ENCODE measurements at places on chromosomes 12 and 14.
A peak's percentile ranks its signal among the peaks of the same experiment; 100 is the strongest.

GRCh38 chr14:21100931-21101330, at the start of gene TMEM253:
Gene TMEM253 (plus strand): TSS chr14:21101066. CDS start chr14:21101344, 278 bp downstream.
- no peak for DNase-seq

- DNase-seq: no peak
Observed at GRCh38 chr12:96810477-96810876, 96.6 kb upstream of the NEDD1 start.

GRCh38 chr12:122318607-122319605, 52.6 kb upstream of the VPS33A start:
- DNase-seq: no peak

DNA sequence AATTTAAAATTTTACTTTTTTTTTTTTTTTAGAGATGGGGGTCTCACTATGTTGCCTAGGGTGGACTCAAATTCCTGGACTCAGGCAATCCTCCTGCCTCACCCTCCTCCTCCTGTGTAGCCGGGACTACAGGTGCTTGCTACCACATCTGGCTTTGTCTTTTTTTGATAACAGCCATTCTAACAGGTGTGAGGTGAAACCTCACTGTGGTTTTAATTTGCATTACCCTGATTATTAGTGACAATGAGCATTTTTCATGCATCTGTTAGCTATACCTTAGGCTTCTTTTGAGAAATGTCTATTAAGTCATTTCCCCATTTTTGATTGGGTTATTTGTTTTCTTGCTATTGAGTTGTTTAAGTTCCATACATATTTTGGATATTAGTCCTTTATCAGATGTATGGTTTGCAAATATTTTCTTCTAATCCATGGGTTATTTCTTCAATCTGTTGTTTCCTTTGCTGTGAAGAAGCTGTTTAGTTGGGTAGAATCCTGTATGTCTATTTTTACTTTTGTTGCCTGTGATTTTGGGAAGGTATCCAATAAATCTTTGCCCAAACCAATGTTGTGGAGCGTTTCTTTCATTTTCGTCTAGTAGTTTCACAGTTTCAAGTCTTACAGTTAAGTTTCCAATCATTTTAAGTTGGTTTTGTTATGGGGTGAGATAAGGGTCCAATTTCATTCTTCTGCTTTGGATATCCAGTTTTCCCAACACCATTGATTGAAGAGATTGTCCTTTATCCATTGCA, 86.1 kb downstream of the MYF5 start:
- DNase-seq: no peak

- no peak for DNase-seq
Observed at GRCh38 chr12:13210236-13211190, 14.0 kb downstream of the EMP1 start.

DNA sequence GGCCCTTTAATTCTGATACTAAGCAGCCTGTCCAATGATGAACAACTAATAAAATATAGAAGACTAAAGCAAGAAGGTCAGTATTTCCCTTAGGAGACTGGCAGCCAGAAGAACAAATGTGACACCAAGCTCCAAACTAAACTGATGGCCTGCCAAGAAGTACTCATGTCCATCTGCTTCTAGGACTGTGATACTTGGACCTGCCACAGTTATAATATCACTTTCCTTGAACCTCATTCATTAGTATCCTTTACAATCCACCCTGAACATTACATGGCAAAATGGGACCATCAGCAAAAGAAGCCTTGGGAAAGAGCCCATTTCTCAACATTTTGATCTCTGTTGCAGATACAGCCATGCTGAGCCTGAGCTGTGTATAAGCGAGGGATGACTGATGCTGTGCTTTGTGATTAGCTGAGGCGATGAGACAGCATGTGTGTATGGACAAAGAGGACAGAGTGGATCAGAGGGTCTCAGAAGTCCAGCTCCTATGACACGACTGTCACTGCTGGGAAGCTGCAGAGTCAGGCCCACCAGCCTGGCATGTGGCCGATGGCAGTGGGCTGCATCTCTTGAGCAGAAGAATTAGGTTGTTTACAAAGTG, 73.9 kb downstream of the TGFB3 start:
- no peak for DNase-seq

- DNase-seq: no peak
Observed at GRCh38 chr12:64780132-64780530, 20.9 kb upstream of the GNS start.

DNA sequence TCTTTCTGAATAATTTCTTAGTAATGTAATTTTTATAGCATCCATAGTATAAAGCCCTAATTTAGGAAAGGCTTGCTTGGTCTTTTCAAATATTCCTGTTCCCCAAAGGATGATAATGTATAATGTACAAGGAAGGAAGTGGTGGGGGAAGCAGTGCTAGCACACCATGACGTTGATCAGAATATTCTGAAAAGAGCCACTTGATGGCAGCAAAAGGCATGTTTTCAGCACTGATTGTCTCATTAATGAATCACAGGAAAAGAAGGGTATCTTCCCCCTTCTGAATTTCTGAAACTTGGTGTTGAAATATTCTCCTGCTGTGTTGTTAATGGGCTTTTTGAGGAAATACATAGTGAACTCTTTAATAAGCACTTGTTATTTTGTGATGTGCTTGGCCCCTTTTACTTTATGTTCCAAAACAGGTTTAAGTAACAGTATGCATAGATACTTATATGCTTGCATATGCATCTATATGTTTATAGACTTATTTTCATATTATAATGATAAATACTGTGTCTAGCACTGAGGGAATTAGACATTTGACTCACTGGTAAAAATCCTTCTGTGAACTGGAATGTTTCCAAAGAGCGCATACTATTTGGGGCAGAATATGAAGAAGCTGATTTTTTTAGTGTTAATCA, 122.0 kb downstream of the TMEM117 start:
- DNase-seq: peak; percentile 47

DNA sequence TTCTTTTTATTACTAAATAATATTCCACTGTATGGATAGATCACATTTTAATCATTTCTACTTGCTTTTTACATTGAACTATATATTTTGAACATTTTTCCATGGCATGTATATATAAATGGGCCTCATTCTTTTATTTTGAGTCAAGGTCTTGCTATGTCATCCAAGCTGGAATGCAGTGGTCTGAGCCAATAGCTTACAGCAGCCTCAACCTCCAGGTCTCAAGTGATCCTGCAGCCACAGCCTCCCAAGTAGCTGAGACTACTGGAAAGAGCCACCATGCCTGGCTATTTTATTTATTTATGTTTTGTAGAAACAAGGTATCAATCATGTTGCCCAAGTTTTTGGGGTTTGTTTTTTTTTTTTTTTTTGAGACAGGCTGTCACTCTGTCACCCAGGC, 7.6 kb downstream of the FCF1 start:
- no peak for DNase-seq

GRCh38 chr14:104303705-104304425, 165.5 kb downstream of the KIF26A start:
- DNase-seq: no peak

DNA sequence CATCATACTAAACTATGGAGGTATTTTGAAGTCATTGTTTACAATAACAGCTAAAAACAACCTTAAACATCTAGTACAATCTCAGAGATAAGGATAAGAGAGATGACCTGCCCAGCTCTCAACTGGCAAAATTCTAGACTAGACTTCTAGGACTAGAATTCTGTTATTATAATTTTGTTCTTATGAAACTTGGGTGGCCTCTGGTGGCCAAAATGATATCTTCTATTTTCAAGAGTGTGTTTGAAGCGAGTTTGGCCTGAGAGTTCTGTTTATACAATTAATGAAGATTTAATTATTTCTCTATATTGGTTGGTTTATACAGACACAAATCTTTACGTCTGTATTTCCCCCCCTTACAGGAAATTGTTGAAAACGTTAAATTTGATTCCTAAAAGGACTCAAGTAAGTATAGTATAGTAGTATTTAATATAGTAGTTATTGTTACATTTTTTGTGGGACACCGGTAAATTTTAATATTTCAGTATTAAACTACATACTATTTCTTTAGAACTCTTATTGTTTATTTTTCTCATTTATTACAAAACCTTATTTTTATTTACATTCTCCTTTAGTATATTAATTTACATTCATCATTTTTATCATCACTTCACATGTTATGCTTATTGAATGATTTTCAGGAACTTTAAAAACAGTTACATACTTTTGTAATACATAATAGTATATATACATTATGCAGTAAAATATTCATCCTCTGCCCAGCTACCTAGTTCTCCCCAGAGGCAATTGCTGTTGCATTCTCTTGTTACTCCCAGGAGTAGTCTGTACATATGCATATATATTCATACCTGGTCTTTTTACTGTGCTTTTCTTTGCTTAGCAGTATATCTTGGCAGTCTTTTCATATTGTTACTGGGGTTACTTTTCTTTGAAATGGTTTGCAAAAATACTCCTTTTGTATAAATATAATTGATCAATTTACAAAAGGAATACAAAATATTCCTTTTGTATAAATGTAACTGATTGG, 6.6 kb downstream of the PPHLN1 start:
- DNase-seq: peak; percentile 61

- no peak for DNase-seq
Observed at GRCh38 chr12:64522807-64523206, 70.9 kb downstream of the TBK1 start.

DNA sequence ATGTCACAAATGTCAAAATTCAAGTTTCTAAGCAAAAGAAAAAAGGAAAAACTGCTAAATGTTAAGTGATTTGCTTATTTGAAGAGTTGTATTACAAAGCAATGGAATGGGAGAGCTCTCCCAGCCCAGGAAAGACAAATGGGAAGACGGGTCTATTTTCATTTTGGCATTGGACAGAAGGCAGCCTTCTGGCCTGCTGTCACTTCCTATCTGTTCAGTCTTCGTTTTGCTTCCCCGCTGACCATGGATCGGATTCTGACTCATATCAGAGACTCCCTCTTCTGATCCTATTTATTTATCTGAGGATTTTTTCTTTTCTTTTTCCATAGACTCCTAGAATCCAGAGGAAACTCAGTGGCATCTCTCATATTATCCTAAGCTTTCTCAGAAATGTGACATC, 634.9 kb downstream of the DIO2 start:
- DNase-seq: no peak

- DNase-seq: no peak
Observed at GRCh38 chr12:105413911-105414487, 83.5 kb downstream of the C12orf75 start.

DNA sequence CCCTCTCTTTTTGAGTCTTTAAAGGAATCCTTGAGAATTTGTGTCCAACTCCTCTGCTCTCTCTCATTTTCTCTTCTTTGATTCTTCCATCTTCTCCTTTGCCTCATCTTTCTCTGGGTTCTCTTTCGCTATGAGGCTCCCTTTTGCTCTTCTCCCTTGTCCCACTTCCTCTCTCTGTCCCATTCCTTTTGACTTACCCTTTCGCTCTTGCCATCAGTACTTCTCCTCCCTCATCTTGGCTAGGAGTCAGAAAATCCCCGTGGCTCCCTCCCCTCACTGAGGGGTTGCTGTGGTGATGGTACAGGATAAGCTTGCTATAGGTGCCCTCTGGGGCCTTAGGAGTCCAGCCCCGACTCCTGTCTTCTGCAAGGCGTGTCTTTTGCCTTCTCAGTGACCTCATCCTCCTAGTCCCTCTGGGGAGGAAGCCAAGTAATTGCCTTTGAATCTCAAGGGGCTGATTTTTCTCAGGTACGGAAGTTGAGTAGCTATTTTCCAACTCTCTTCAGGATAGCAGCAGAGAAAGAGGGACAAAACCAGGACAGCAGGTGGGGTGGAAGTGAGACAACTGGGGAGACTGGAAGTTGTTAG, 6.4 kb downstream of the PDE1B start:
- no peak for DNase-seq

- no peak for DNase-seq
Observed at GRCh38 chr12:26252946-26253345, 57.6 kb downstream of the SSPN start.

- DNase-seq: no peak
Observed at GRCh38 chr14:84442521-84442920, 1087.4 kb upstream of the FLRT2 start.

GRCh38 chr14:35331605-35332516, 39.7 kb downstream of the PSMA6 start:
- peak; percentile 62 for DNase-seq

DNA sequence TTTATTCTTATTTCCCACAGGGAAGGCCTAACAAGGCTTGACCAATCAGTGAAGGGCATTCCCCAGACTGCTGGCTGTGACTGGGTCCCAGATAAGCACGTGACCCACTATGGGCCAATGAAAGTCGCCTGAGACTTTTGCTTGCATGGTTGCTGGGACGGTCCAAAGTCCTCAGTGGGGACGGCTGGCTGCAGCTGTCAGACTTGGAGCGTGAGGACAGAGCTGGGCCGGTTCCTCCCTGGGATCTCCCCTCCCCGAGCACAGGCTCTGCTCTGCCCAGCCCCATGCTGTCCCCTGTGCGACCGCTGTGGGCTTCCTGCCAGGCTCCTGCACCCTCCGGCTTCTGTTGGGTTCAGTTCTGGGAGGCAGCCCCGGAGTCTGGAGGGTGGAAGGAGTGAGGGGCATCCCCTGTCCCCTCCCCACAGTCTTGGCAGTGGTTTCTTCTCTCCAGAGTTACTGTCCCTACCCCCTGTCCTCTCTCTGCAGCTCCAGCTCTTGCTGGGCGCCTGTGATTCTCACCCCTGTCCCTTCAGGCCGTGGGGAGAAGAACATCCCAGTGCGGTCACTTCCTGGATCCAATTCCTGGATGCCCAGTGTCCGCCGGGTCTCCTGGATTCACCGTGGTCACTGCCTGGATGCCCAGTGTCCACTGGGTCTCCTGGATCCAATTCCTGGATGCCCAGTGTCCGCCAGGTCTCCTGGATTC, 50.1 kb downstream of the GALNT9 start:
- DNase-seq: no peak

GRCh38 chr12:114762490-114763110, 78.6 kb upstream of the TBX3 start:
- no peak for DNase-seq

DNA sequence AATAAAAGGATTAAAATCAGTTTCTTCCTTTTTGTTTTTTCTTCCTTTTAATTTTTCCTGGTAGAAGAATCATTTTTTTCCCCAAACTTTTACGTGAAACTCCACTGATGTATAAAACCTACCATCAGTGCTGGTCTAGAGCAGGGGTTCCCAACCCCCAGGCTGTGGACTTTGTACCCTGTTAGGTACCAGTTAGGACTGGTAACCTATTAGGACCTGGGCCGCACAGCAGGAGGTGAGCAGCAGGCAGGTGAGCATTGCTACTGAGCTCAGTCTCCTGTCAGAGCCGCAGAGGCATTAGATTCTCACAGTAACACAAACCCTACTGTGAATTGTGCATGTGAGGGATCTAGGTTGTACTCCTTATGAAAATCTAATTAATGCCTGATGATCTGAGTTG, 10.1 kb downstream of the SMCO2 start:
- DNase-seq: no peak

- DNase-seq: no peak
Observed at GRCh38 chr14:96095581-96096476, 56.7 kb downstream of the C14orf132 start.

- no peak for DNase-seq
Observed at GRCh38 chr14:31578266-31578665, 17.1 kb downstream of the NUBPL start.
